ENCODE measurements at places on chromosomes 13 and 19.

DNA sequence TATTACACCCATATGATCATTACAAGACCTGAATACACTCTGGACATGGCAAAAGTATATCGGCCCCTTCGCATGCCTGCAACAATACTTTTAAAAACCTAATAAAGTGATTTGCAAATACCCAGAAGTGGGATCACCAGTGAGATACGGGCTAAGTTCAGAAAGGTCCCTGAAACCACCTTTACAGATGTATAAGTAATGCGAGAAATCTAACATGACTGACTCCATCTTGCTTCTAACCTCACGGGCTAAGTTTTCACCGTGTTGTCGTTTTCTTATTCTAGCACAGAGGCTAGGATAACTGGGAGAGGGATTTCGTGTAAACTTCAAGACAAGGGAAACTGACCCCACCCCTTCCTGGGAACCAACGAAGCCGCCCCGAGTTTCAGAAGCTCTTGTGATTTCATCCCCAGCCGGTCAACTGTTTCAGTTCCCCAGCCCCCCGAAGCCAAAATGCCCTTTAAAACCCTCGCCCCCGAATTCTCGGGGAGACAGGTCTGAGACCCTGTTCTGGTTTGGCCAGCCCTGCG lies 703 bp downstream of the NEK3 start:
- peak; percentile 44 for DNase-seq

DNA sequence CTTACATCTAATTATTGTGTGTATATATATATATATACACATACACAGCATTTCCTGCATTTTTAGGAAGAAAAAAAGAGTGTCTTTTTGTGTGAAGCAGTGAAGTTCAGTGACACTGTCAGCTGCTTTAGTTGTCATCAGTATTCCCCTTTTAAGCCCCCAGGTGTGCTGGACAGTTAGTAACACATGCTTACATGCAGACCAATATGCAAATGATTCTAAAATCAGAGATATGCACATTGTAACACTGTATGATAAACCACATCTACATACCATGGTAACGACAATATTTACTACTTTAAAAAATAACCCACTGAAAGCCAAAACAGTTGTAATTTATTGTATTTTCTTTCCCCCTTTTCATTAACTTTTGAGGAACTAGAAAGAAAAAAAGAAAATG lies 16.8 kb downstream of the LHFPL6 start:
- no peak for DNase-seq

DNA sequence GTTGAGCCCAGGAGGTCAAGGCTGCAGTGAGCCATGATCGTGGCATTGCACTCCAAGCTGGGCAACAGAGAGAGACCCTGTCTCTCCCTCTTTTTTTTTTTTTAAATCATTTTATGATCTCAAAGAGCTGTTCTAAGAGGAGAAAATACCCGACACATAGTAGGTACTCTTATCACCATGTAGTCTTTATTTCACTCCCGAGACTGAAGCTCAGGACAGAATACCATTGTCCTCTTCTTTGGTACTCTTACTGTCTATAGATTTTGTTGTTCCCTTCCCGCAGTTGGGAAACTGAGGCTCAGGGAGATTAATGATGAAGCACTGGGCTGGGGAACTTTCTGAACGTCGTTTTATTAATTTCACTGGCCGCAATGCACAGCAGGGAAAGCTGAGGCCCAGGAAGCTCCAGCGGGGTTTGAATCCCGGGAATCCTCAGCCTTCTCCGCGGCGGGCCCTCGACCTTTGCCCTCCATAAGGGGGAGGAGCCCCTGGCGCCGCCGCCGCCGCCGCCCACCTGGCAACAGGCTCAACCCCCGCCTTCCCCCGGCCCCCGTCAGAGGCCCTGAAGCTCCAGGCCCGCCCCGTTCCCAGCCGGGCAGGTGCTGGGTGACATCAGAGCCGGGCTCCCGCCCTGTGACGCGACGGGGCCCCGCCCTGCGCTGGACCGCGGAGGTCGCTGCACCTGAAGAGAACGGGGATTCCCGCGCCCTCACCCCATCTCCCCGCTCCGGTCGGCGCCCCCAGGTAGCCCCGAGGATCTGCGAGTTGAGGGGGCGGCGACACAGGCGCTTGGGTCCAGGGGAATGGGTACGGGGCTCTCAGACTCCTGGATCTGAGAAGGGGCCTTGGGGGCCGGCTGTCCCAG lies 1.6 kb downstream of the MYH14 start:
- DNase-seq = no peak

DNA sequence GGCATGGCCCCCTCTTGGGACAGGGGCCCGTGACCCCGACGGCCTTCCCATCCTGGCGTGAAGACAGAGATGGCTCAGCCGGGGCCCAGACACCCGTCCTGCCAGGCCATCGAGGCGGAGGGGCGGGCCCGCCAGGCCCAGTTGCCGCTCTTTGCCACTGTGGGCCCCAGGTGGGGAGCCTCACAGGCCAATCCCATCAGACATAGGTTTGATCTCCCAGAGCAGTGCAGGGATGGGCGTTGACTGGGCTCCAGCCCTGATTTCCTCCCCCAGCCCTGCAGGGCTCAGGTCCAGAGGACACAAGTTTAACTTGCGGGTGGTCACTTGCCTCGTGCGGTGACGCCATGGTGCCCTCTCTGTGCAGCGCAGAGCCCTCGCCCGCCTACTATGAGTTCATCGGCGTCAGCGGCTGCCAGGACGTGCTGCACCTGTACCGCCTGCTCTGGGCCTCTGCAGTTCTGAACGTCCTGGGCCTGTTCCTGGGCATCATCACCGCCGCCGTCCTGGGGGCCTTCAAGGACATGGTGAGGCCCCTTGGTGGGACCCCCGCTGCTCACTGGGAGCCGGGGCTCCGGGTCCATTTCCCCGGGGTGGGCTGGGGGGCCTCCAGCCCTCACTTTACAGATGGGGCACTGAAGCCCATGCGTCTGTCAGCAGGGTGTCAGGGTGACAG lies 42.4 kb downstream of the TMEM255B start:
- DNase-seq = no peak

DNA sequence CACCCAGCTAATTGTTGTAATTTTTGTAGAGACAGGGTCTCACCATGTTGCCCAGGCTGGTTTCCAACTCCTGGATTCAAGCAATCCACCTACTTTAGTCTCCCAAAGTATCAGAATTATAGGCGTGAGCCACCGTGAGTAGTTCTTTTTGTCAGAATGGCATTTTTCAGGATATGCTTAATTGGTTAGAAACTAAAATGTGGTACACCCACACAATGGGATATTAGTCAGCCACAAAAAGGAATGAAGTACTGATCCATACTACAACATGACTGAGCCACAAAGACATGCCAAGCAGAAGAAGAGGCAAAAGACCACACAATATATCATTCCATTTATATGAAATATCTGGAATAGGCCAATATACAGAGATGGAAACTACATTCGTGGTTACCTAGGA lies 41.7 kb upstream of the MAP3K10 start:
- DNase-seq = no peak

- DNase-seq = no peak
Measured at GRCh38 chr19:12932392-12933286, 872 bp downstream of the FARSA start.

DNA sequence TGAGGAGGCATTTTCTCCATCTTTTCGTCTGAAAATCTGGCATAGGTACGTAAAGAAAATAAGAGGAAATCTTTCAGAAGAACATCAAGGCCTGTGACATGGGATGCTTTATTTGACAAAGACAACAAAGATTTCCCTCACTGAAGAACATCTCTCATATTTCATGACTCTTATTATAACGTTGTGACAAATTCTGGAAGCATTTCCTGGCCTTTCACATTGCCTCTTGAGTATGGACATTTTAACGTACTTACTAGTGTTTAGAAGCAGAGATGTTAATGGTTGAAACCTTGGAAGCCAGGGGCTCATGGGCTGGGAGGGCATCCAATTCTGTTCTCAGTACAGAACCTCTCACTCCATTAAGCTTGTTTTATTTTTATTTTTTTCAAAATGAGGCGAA lies 210.8 kb downstream of the DCT start:
- peak; percentile 22 for DNase-seq

DNA sequence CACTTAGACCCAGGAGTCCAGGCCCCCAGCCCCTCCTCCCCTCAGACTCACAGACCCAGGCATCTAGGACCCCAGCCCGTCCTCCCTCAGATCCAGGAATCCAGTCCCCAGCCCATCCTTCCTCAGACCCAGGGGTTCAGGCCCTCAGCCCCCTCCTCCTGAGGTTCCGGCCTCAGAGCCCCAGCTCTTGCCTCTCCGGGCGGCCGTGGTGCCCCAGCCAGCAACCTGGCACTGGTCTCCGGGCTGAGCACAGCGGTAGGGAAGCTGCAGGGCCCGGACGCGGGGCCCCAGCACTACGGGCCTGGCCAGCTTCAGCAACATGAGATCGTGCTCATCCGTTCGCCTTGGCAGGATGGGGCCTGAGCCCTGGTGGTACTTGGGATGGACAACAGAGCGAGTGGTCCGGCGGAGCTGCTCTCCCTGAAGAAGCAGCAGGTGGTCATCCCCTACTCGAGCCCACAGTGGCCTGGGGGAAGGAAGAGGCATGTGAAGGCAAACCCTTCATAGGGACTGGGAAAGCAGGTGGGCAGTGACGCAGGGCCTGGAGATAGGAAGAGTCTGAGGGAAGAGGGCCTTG lies 3.7 kb downstream of the KLK10 start:
- DNase-seq = no peak

DNA sequence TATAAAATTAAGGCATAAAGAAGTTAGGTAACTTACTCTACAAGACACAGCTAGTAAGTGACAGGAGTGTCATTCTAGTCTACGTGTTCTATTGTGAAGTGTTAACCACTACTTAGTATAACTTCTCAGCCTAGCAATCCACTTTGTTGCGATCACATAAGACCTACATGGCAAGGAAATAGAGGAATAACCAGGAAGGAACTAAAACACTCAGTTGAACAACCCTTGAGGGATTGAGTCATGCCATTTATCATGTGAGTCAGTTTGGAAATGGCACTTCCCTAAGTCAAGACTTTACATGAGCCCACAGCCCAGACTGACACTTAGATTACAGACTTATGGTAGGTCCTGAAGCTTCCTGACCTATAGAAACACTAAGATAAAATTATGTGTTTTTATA lies 279.5 kb upstream of the PCDH20 start:
- no peak for DNase-seq

GRCh38 chr13:62704875-62705274 lies 1289.2 kb upstream of the PCDH20 start:
- DNase-seq = no peak

DNA sequence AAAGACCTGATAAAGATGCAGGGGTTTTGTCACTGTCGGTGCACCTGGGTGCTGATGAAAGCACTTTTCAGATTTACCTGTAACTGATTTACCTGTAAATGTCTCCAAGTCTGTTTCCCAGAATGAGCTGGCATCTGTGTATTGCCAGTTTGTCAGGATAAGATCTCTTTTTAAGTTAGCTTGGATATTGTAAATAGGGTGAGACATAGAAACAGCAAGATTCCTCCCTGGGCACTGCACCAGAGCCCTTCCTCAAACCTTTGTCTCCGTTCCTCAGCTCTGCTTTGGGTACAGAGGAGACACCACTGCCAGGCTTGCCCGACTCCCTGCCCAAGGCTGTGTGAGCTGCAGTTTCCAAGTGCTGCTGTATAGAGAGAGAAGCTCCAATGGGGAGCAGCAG lies 158.6 kb downstream of the TNFRSF19 start:
- DNase-seq = no peak

Measured in EL (cell line).